ENCODE measurements at places on chromosomes 1 and 21.

DNA sequence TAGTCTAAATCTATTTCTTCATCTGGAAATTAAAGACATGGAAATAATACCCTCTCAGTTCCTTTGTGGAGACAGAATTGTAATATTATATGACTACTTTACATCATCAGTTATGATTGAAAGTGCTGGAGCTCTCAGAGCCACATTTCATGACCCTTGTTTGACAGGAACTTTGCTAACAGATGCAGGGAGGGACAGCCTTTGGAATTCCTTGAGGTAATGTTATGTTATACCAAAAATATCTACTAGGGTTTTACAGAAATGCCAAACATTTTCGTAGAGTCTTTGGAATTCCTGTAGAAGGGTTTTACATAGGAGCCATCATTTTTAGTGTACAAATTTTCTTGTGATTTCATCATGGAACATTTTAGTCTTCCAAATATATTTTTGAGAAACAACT lies 57.4 kb upstream of the ADAMTS5 start:
- DNase-seq = no peak

DNA sequence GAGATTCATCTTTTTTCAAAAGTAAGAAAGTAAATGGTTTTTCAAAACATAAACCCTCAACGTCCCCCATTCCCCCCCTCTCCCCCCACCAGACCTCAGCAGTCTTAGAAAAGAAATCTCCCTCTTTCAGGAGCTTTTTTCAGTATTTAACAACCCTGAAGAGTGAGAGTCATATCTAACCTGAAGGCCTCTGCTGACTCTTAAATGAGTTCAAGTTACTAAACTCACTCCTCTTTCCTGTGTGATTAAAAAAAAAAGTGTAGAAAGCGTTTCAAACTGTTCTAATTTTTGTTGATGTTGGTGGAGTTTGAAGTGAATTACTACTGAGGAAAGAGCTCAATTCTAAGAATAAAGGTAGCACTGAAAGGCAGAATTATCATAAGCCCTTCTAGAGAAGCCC lies 93.7 kb downstream of the VAV3 start:
- no peak for DNase-seq

- DNase-seq = no peak
Measured at GRCh38 chr1:109725510-109725909, 13.5 kb downstream of the GSTM5 start.

- no peak for DNase-seq
Measured at GRCh38 chr21:45359451-45360217, 45.3 kb upstream of the COL18A1 start.

GRCh38 chr1:212773011-212773410 lies 18.6 kb downstream of the NSL1 start:
- no peak for DNase-seq

- no peak for DNase-seq
Measured at GRCh38 chr21:44893948-44894656, 20.6 kb upstream of the PTTG1IP start.

Data from stimulated activated CD8-positive, alpha-beta memory T cell treated with anti-CD3 and anti-CD28 coated beads, Interleukin-4, amount 100 ng/mL, for 1 hour (primary cell).